Activated CD4-positive, alpha-beta memory T cell treated with anti-CD3 and anti-CD28 coated beads for 36 hours (primary cell): ENCODE measurements at places on chromosomes 1 and 21. TPM values are rescaled to one million over a fixed set of nuclear protein-coding genes. Genes with fewer than 3 reads are reported as not detected.
A peak's percentile ranks its signal among the peaks of the same experiment; 100 is the strongest.

Gene LCE2D
- total RNA-seq, result not detected

Gene GJA4
- total RNA-seq, result not detected

Gene RIMS3
- 4.0 TPM for total RNA-seq

Gene RGS1
- total RNA-seq, result 23.5 TPM

- no peak for DNase-seq
These were observed 176.7 kb upstream of the CTTNBP2NL start for GRCh38 chr1:112219267-112219666.

GRCh38 chr1:112605633-112606327 is 13.2 kb downstream of the ST7L start:
- peak; percentile 17 for DNase-seq

DNA sequence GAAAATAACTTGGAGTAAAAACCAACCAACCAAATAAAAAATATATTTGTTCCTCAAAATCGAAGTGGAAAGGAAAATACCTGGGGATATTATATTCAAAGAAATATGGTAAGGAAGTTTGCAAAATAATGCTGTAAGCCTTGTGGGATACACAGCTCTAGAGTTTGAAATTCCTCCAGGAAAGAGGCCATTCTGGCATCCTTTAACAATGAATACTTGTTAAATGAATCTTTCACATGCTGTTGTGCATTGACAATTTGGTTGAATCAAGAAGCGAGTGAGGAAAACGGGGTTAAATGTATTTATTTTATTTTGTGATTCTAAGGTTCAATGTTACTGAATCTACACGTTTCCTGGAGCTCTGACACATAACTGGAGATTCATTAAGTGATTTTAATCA is 30.5 kb upstream of the NTNG1 start:
- DNase-seq, result no peak

GRCh38 chr21:38980416-38981313 is 174.9 kb downstream of the ETS2 start:
- DNase-seq, result no peak

- DNase-seq, result peak; percentile 73
These were observed 1.1 kb downstream of the CKS1B start for GRCh38 chr1:154975409-154976059.

DNA sequence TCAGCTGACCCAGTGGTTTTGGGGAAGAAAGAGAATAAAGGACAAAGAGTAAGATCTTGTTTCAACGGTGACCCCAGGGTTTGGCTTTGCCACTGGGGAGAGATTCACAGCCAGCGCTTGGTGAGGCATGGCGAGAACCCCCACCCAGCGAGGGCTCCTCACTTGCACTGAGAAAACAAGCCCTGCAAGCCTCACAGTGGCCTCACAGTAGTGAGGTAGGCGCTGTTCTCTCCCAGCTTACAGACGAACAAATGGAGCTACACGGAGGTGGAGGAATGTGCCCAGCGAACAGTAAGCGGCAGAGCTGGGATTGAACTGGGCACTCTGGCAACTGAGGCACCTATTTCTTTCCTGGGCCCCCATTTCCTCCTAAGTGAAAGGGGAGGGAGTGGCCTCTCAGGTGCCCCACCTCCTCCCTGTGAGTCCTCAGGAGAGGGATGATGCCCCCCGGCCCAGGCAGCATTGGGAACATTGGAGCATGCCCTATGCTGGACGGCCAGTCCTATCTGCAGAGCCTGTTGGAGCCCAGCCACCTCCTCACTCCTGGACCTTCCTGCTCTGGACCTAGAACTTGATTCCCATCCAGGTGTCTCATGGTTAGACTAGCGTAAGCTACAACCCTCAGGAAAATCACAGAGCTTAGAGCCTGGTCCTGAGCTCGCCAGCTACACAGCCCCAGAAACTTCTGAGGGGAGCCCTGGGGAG is 73.4 kb upstream of the EDN2 start:
- DNase-seq, result peak; percentile 4

DNA sequence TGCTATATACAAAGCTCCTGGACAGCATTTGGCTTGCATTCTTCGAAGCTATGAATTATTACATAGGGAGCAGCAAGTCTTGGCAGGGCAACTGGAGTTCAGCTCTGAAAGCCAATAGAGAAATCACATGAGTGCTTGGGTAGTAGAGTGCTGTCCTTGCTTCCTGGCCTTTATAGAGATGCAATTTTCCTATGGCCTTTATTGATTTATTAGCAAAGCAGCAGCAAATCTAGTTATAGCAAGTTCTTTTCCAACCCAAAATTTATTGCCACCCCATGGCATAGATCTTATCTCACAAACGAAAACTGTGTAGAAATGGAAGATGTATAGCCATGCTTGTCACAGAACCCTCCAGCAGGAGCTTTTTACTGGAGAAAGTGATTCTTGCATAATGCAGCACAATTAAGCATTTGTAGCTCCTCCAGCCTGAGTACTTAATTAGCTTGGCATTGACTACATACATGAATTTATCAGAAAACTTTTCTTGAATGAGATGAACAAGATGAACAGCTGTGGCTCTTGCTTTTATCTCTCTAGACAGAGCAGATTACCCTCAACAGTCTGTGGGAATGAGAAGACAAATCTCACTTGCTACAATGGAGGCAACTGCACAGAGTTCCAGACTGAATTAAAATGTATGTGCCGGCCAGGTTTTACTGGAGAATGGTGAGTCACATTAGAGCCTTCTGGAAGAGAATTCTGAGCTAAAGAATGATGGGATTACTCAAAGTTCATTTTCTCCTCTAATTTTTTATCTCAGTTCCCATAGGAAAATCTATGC is 170.1 kb downstream of the CRB1 start:
- no peak for DNase-seq

- no peak for DNase-seq
These were observed 19.9 kb downstream of the RPL5 start for GRCh38 chr1:92851729-92852128.

DNA sequence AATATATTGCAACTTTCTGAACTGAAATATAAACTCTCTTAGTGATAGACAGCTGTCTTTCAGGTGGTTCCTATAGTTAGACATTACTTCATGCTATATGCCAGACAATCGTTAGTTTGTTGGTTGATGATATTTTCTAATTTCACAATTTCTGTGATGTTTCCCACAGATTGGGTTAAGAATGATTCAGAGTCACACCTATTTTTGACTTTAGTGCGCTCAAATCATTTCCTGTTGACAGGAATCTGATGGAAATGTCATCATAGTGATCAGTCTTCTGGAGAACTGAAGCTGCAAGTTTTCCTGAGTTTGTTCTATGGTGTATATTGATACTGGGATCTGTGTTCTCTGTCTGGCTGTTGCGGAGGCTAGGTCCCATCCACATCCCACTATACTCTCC is 119.7 kb downstream of the C1orf21 start:
- no peak for DNase-seq

- DNase-seq, result no peak
These were observed 21.1 kb upstream of the LAMC2 start for GRCh38 chr1:183164963-183165362.

GRCh38 chr1:207925210-207925609 is 14.3 kb upstream of the CD34 start:
- DNase-seq, result no peak

DNA sequence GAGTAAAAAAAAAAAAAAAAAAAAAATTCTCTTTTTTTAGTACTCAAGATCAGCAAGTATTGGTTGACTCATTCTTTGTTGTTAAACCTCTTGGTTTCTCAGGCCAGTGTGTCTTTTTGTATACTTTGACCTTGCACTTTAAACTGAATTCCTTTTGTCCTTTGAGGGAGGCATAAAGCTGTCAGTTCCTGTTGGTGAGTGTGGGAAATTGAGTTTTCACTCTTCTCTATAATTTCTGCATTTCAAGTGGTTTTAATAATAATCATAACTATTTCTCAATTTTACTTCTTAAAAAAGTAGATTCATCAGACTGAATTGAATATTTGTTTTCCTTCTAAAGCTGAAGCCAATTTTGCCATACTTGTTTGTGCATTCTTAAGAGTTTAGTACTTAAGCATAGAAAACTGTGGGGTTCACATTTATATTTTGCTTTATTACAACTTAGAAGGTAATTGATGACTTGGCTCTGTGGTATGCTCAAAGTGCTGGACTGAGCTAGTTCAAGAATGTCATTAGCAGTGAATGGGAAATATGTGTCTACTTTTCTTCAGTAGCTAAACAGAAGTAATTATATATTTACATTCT is 43.4 kb downstream of the ITSN1 start:
- DNase-seq, result no peak
